ENCODE measurements at places on chromosomes 12 and 14.
A peak's percentile ranks its signal among the peaks of the same experiment; 100 is the strongest.

DNA sequence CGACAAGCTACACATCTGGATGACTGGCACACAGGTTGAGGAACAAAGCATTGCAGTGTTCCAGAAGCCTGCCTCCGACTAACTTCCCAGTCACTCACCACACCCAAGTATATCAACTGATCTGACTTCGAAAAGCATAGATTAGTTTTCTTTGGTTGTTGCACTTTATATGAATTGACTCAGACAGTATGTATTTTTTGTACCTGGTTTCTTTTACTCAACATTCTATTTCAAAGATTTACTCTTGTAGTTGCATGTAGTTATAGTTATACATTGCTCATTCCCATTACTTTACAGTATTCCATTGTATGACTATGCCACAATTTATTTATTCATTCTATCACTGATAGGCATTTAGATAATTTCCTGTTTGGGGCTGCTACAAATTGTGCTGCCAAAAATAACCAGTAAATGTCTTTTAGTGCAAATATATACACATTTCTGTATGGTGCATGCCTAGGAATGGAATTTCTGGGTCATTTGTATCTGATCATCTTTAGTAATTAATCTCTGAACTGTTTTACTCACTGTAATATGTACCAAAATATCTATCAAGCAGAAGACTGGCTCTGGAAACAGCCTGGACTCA lies 17.8 kb downstream of the PLCZ1 start:
- no peak for DNase-seq

- DNase-seq, result no peak
These were observed 7.6 kb downstream of the NYNRIN start for GRCh38 chr14:24406416-24406815.

GRCh38 chr12:123062681-123063486 lies 82.4 kb downstream of the ARL6IP4 start:
- no peak for DNase-seq

DNA sequence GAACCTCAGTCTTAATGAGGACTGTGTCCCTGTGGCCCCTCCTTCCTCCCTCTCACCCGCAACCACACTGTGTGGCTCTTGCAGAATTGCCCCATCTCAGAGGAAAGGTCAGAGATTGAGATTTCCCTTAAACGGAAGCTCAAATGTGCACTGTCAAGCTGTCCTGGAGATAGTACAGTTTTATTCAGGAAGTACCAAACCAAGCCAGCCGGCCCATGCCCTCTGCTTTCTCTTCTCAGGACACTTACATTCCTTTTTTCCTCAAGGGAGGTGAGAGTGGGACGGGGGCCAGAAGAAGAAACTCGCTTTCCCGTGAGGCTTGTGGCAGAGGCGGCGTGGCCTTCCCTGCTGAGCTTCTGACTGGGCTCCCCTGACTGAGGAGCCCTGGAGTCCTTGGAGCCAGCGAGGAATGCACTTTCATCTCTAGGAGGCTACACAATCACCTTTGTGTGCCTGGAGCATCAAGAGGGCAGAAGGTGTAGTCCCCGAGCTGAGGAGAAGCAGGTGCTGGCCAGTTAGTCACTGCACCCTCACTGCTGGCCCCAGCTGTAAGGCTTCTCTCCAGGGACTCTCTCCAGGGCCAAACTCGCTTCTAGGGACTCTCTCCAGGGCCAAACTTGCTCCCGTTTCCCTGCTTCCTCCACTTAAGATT lies 24.1 kb upstream of the ATP2A2 start:
- no peak for DNase-seq

GRCh38 chr14:64405295-64405694 lies 17.1 kb downstream of the MTHFD1 start:
- DNase-seq, result no peak

DNA sequence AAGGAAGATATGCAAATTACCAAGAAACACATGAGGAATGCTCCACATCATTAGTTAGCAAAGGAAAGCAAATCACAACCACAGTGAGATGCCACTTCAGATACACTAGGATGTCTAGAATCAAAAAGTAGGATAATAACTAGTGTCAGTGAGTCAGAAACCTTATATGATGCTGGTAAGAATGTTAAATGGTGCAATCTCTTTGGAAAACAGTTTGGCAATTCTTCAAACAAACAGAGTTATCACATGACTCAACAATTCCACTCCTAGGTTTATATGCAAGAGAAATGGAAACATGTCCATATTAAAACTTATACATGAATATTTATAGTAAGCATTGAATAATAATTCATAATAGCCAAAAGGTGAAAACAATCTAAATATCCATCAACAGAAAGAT lies 220.9 kb downstream of the FOXG1 start:
- DNase-seq, result no peak

DNA sequence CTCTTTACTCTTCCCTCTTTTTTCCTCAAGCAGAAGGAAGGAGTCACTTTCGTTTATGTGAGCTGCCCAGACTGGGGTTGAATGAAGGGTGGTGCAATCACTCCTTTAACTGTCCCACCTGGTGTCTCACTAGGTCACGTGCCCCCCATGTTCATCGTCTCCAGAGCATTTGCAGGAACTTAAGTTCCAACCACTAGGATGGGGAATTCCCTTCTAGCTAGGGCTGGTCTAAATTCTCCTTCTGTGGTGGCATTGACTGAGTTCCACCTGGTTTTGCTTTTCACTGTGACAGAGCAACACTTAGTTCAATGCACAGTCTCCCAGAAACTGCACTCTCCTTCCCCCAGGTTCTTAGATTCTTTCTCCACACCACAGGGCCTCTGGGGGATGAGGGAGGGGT lies 9.5 kb downstream of the FANCM start:
- no peak for DNase-seq

DNA sequence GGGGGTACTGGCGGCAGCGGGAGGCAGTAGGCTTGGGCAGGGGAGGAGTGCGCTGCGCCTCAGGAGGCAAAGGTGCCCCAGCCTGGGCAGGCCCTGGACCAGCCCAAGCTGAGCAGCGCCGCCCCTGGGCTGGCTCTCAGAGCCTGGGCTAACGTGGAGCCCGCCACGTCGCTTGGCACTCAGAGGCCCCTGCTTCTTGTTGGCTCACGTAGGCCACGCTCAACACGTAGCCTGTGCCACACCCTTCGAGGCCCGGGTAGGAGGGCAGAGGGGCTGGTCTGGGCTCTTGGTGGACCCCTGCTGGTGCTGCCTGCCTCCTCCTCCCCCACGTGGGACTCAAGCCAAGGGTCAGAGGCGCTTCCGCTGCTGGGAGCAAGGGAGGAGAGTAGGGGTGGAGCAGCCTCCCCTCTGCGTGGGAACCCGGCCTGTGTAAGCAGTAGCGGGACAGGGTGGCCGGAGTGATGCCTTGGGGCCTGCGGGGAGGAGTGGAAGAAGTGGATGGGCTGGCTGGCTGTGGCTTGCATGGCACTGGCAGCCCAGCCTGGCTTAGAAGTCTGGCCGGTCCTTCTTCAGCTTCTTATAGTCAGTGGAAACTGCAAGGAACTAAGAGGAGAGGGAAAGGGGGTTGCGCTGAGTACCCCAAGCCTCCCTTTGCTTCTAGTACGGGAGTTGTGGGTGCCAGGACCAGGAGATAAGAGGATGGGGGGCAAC lies 5.7 kb downstream of the SHMT2 start:
- no peak for DNase-seq

DNA sequence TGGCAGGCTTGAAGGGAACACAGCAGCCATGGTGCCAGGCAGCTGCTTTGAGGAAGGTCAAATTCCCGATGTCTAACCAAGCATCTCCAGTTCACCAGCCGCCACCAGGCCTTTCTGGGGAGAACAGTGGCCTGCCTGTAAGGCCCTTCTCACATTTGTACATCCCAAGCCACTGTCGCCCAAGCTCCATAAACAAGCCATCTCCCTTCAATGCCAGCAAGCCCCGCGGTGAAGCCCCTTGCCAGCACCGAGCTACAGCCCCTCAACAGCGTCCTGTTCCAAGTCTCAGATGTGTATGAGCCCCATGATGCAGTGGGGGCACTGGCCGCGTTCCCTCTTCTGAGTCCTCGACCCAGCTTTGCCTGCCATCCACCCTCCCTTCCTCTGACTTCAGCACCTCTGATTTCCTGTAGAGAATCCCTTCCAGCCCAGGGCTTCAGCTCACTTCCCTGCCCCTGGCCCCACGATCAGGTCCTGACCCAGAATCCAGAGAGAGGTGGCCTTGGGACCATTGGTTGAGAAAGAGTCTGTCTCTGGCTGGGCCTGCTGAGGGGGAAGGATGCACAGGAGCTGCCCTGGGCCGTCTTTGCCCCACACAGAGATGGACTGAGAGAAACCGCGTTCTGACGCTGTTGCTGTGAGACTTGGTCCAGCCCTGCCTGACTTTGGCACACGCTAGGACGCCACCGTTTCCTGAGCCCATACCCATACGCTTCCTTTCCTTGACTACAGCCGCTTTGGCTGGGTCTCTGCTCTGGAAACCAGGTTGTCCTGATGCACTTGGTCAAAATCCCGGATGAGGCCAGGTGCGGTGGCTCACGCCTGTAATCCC lies 1.9 kb upstream of the MMP17 start:
- DNase-seq, result no peak

- DNase-seq, result no peak
These were observed 15.7 kb upstream of the PWP1 start for GRCh38 chr12:107669946-107670345.

GRCh38 chr12:24921251-24922038 lies 27.5 kb downstream of the BCAT1 start:
- DNase-seq, result no peak

DNA sequence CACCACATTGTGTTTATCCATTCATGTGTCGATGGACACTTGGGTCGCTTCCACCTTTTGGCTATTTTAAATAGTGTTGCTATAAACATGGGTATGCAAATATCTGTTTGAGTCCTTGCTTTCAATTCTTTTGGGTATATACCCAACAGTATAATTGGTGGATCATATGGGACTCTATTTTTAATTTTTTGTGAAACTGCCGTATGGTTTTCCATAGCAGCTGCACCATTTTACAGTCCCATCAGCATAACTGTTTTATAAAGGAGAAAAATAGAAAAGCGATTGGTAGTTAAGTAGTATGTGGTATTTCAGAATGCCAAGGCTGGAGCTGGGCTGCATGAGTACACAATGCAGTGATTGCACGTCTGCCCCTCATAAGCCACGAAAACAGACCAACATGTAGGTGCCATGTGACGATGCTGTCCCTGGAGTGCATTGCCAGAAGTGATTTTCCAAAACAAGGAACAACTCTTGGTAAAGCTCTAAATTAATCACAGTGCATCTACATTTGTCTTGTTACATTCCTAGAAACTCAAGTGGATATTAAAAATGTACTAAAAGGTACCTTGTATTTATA lies 83.5 kb downstream of the C12orf75 start:
- no peak for DNase-seq

- DNase-seq, result no peak
These were observed 721.3 kb upstream of the USP15 start for GRCh38 chr12:61538951-61539350.

GRCh38 chr14:102696332-102696731 lies 80.9 kb upstream of the TRAF3 start:
- no peak for DNase-seq

GRCh38 chr14:106396999-106397398 lies 870.6 kb downstream of the TMEM121 start:
- DNase-seq, result no peak

GRCh38 chr14:70838076-70838475 lies 28.8 kb upstream of the MAP3K9 start:
- no peak for DNase-seq

- DNase-seq, result no peak
These were observed 46.7 kb downstream of the TNFAIP2 start for GRCh38 chr14:103169954-103170353.

- no peak for DNase-seq
These were observed 10.2 kb downstream of the SGPP1 start for GRCh38 chr14:63717702-63718101.

DNA sequence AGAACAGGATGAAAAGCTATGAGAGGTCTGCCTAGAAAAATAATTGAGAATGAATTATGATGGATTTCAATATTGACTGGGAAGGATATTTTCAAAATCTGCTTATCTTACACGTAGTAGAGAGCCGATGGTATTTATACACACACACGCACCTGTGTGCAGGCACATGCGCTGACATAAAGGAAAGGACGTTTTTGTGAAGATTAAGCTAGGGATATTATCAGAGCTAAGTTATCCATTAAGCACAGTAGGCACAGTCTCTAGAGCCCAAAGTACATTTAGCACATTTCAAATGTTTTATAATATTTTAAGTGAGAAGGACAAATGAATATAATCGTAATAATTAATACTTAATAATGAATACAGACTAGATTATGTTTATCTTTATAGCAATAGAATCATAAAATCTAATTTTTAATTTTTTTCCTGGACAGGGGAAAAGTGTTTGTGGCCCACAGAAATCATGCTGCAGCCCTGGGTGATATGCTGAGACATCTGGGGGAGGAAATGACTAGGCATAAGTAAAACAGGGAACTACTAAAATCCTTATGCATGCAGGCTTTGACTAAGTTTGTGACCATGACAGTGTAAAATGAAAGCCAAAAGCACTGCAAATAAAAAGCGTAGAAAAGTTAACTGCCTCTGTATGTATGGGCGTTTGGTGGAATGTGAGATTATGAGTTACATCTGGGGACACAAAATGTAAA lies 146.1 kb downstream of the KITLG start:
- DNase-seq, result no peak

GRCh38 chr12:100234166-100234565 lies 32.7 kb downstream of the DEPDC4 start:
- DNase-seq, result no peak

GRCh38 chr14:35883677-35884293 lies 57.6 kb downstream of the BRMS1L start:
- peak; percentile 18 for DNase-seq

DNA sequence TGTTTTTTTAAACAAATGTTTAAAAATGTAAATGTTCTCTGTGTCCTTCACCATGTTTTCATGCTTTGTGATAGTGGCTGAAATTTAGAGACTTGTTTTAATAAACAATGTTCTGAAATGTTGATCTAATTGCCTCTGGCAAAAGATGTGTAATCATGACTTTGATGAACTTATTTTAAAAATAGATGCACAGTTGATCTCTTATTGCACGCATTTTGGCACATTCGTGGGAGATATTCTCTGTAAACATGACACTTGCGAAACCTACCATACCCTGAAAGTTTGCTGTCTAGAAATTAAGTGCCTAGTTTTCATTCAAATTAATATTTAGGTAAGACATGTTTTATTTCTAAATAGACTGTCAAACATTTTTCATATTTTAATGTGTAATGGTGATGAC lies 119.7 kb upstream of the DNM1L start:
- no peak for DNase-seq

Measured in activated CD8-positive, alpha-beta memory T cell treated with anti-CD3 and anti-CD28 coated beads, Interleukin-2, amount 50 U/mL, for 4 hours (primary cell).